ENCODE measurements at places on chromosomes 5 and 9. TPM values are rescaled to one million over a fixed set of nuclear protein-coding genes. Genes with fewer than 3 reads are reported as not detected.

The PPP3R2 gene
- total RNA-seq, result 0.09 TPM

The ORM2 gene
- not detected for total RNA-seq

The IFNA8 gene
- total RNA-seq, result not detected

The GRXCR2 gene
- total RNA-seq, result not detected

The PSD2 gene
- under 0.01 TPM for total RNA-seq

The UBLCP1 gene
- total RNA-seq, result 11.2 TPM

The NDUFAF2 gene
- 15.8 TPM for total RNA-seq

The PCDHB9 gene
- total RNA-seq, result 0.16 TPM

The CDH9 gene
- total RNA-seq, result not detected

The MEIKIN gene
- total RNA-seq, result not detected

The TEK gene
- total RNA-seq, result 15.6 TPM

The SLC36A2 gene
- total RNA-seq, result not detected

The ZBED3 gene
- 1.4 TPM for total RNA-seq

The OR1N2 gene
- total RNA-seq, result not detected
